ENCODE measurements at places on chromosomes 2 and 18.
A peak's percentile ranks its signal among the peaks of the same experiment; 100 is the strongest.

GRCh38 chr2:141493936-141494335 lies 636.9 kb downstream of the LRP1B start:
- DNase-seq = no peak

GRCh38 chr2:141496810-141497209 lies 634.0 kb downstream of the LRP1B start:
- DNase-seq = peak; percentile 3

- DNase-seq = no peak
These were observed 31.5 kb upstream of the NCKAP5 start for GRCh38 chr2:133599811-133600210.

GRCh38 chr18:35868915-35869314 lies 103.6 kb upstream of the RMP24 start:
- no peak for DNase-seq

GRCh38 chr18:64518191-64518590 lies 369.3 kb upstream of the LINC00305 start:
- no peak for DNase-seq

GRCh38 chr2:74658516-74658915 lies 4.5 kb downstream of the SEMA4F start:
- DNase-seq = peak; percentile 88

DNA sequence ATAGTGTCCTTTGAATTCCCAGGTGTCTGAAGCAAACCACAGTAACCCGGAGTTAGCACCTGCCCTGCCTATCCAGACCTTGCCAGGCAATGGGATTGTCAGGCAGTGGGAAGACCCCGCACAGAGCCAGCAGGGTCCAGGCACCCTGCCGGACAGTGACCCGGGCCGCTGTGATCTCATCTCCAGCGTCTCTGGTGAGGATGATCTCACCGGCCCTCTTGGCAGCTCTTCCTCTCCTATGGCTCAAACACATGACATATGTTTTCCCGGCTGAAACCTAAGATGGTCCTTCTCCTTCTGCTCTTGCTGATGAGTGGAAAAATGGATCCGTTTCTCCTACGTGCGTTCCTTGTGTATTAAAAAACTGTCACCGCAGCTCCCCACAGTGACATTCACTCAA lies 75.1 kb downstream of the ACOXL start:
- DNase-seq = peak; percentile 36

- peak; percentile 34 for DNase-seq
These were observed 57.9 kb upstream of the FRZB start for GRCh38 chr2:182924306-182924705.

DNA sequence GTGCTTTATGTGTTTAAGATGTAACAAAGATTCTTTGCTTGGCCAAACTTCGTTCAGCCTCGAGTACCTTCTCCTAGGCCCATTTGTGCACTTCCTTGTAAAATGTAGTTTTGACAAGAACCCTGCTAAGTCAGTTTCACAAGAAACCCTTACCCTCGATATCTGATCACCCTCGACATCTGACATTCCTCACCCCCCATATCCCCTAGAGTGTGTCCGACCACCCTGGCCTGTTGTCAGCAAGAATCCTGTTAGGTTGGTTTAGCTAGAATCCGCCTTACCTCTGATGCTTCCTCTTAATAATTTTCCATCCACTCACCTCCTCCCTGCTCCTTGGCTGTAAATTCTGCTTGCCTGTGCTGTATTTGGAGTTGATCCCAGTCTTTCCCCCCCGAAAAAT lies 85.3 kb downstream of the UXS1 start:
- DNase-seq = no peak

DNA sequence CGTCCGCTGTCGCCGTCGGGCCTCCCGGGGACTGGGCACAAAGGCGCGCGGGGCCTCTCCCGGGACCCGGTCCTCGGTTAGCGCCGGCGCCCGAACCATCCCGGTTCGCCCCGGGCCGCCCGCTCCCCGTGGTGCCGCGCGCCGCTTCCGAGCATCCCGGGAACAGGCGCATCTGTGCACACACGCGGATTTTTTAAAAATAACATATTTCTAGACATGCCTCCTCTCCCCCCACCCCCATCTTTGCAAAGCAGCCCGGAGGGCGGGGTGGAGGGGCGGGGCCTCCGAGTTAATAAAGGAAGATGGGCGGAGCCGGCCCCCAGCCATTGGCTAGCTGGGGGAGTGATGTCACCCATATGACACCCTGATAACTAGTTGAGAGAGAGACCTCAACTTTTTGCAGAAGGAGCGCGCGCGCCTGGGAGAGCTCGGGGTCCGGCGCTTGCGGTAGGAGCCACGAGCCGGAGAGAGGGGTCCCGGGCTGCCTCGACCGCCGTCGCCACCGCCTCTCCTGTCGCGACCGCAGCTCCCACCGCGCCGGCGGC lies at the start of gene SOX11:
SOX11 (plus strand) TSS at position 400 of the 545 bp plus-strand sequence. CDS start 338 bp downstream, outside the sequence.
- peak; percentile 86 for DNase-seq

- DNase-seq = no peak
These were observed 40.8 kb downstream of the PRPF40A start for GRCh38 chr2:152676461-152676860.

- peak; percentile 76 for DNase-seq
These were observed 1.8 kb downstream of the SCN9A start for GRCh38 chr2:166373951-166374350.

GRCh38 chr2:98545591-98545990 lies 62.7 kb downstream of the COA5 start:
- DNase-seq = no peak

DNA sequence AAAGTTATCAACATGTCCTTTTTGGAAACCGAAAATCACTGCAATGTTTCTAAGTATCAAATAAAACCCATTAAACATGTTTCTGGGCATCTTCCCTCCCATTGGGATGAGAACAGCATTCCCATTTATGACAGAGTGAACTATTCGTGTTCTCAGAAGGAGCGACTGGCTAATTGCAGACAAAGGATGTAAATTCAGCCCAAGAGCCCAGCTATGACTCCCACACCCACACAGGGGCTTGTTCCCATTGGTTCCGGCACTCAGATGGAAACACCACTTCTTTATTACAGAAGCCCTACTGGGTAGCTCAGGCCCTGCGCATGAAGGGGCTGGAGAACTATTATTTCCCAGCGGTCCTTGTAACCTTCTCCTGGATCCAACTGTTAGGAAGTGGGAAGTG lies 16.6 kb upstream of the NPAS2 start:
- no peak for DNase-seq

DNA sequence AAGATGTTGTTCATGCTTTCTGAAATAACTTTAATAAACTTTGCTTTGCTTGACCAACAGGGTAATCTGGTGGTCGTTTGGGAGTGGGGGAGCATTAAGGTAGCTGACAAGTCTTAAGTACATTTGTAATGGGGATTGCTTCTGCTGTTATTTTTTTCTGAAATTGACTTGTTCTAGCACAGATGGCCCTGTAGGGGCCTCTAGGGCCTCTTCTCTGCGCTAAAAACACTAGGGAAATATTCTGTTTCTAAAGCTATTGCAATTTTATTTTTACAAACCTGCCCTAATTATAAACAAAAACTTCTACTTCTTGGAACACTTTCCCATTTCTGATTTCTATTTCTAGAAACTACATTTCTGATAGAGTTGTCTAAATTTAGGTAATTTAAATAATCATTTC lies 191.3 kb upstream of the KCNJ3 start:
- no peak for DNase-seq

DNA sequence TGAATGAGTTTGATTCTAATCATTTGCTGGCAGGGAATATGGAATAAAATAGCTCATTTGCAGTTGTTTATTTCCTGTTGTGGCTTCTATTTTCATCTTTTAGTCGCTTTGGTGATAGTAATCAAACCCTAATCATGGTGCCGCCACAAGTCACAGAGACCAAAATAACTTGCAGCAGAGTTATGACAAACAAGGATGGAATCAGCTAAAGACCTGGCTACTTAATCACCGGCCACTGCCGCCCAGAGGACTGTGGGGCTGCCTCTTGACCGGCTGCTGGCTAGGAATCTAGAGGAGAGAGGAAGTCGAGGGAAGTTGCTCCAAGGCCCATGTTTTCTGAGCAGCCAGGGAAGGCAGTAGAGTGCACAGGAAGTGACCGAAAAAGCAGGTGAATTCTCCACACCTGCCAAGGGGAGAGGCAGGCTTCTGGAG lies 5.1 kb upstream of the SMAD7 start:
- peak; percentile 87 for DNase-seq

GRCh38 chr2:71153585-71154224 lies 23.3 kb downstream of the MPHOSPH10 start:
- DNase-seq = no peak

- peak; percentile 64 for DNase-seq
These were observed 87.2 kb upstream of the GALNT5 start for GRCh38 chr2:157170299-157170698.

- DNase-seq = no peak
These were observed 6.4 kb upstream of the XDH start for GRCh38 chr2:31420936-31421335.

GRCh38 chr2:27007416-27008374 lies 25.1 kb upstream of the TMEM214 start:
- no peak for DNase-seq

DNA sequence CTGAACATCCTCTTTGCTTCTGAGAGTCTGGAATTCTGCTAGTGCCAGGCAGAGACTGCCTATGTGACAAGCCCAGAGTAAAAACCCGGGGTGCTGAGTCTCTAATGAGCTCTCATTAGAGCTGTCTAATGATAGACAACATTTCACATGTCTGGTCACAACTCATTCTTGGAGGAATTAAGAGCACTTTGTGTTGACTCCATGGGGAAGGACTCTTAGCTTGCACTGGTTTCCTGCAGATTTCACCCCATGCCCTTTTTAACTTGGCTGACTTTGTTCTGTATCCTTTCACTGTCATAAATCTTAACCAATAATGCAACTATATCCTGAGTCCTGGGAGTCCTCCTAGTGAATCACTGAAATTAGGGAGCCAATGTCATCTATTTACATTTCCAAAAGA lies 33.5 kb downstream of the FBXO15 start:
- peak; percentile 36 for DNase-seq

- DNase-seq = no peak
These were observed 74.6 kb upstream of the OTOS start for GRCh38 chr2:240214790-240215675.

GRCh38 chr2:17608251-17608650 lies 67.8 kb downstream of the VSNL1 start:
- DNase-seq = no peak

DNA sequence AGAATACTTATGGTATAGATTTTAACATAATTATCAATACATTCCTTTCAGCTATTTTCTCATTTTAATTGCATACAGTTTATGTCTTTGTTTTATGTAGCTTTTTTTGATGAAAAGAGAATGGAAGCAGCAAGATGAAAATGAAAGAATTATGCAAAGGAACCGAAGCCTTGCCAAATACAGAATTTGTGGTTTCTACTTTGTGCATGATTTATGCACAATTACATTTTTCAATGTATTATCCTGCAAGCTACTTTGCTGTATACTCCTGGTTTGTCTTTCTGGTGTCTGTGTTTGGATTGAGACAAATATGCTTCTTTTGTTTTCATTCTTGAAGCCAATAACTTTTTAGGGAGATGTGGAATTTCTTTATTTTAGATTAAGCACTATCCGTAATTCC lies 1642.6 kb upstream of the CELF4 start:
- no peak for DNase-seq

- DNase-seq = no peak
These were observed 441.6 kb downstream of the ERBB4 start for GRCh38 chr2:212097001-212097400.

GRCh38 chr2:110770959-110771431 lies 38.6 kb downstream of the ACOXL start:
- DNase-seq = peak; percentile 67

DNA sequence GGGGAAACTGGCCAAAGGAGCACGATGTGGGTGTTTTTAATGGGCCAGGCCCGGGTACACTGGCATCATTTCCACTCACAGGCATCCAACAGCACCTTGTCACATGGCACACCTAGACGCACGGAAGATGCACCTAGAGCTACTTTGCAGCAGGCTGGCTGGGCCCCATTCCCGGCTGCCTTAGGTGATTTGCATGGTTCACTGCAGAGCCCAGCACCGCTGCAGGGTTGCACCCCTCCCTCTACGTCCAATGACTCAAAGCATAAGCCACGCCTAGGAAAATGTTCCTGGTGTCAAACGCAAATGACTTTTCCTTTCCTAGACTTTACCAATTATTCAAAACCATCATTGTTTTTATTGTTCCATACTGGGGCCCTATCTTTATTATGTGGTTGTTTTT lies 222.9 kb downstream of the EIPR1 start:
- no peak for DNase-seq

DNA sequence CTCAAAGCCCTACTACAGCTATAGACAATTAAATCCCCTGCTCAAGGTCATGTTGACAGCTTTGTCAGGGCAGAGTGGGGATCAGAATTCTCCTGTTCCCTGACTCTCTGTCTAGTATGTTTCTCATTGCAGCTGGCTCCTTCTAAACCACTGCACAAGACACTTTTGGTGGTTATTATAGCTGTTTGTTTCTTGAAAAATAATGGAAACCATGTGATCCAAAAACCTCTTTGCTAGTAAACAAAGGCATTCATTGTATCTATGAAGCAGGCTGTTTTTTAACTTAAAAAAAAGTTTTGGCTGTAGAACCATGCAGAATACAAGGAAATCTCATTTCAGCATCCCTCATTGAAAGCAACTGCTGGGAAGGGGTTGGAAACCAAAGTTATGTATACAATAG lies 352.5 kb upstream of the EPHA4 start:
- no peak for DNase-seq

DNA sequence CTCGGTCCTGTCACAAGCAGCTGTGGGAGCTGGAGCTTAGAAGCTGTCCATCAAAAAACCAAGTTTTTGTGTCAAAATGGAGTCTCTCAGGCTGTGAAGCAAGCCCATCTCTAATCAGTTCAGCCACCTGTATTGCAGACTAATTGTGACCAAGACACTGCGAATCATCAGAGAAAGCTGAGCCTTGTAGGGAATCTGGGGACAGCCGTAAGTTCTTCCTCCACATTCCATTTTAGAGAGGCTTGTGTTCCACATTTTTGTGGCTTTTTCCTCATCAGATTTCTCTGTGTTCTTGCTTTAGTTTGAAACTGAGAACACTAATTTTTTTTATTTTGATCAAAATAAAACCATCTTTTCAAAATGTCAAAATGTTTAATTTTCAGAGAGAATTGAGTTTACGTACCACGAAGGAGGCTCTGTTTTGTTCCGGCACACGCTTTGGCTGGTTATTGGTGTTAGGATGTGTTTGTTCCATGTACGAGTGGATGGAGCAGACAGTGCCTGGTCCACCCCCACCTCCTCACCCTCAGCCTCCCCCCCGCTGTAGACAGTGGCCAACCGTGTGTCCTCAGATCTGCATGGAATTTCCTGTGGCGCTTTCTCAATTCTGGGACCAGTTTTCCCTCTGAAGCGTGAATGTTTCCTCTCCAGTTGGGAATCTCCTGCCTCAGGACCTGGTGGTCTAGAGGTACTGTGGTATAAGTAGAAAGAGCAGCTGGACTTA lies 140.8 kb downstream of the AGAP1 start:
- peak; percentile 54 for DNase-seq

- no peak for DNase-seq
These were observed 32.5 kb downstream of the HS6ST1 start for GRCh38 chr2:128286011-128286721.
